Activated T-helper 1 cell treated with anti-CD3 and anti-CD28 coated beads, Interleukin-12 subunit alpha, Interleukin-12 subunit beta, Interleukin-2, Interleukin-4 antibody, amounts not matched to agents 30 ng/mL and 10 ng/mL and 1 ng/mL, durations not matched to agents 14 hours and 24 hours and 36 hours (primary cell): ENCODE measurements at places on chromosomes 5 and 9. TPM values are rescaled to one million over a fixed set of nuclear protein-coding genes. Genes with fewer than 3 reads are reported as not detected.
A peak's percentile ranks its signal among the peaks of the same experiment; 100 is the strongest.

CKMT2 gene
- not detected in 2 replicates for total RNA-seq

CDH10 gene
- total RNA-seq, result not detected in 2 replicates

PIP5K1B gene
- total RNA-seq, result 77.4 and 78.5 TPM in 2 replicates

AK8 gene
- not detected in 2 replicates for total RNA-seq

GRCh38 chr5:129438322-129438721, 21.8 kb upstream of the ADAMTS19 start:
- H3K4me1 ChIP-seq, result no peaks in the 10 kb centered on the region
- H3K27ac ChIP-seq, result no peak overlapping the region
- no peak overlapping the region for H3K4me3 ChIP-seq
- no peaks in the 10 kb centered on the region for H3K27me3 ChIP-seq
- H3K36me3 ChIP-seq, result no peaks in the 10 kb centered on the region

GRCh38 chr5:181265092-181265671, 4.2 kb upstream of the TRIM52 start:
- peaks cover 2% of the 10 kb centered on the region for H3K27me3 ChIP-seq
- peaks cover 5% of the 10 kb centered on the region for H3K4me1 ChIP-seq
- no peak overlapping the region for H3K4me3 ChIP-seq
- H3K36me3 ChIP-seq, result peaks cover 12% of the 10 kb centered on the region
- no peak overlapping the region for H3K27ac ChIP-seq
- DNase-seq, result no peak

SEC16A gene
- total RNA-seq, result 87.3 and 88.5 TPM in 2 replicates

C9orf50 gene
- total RNA-seq, result not detected in 2 replicates

PCDHGB5 gene
- 0.56 and 0.83 TPM in 2 replicates for total RNA-seq

DNA sequence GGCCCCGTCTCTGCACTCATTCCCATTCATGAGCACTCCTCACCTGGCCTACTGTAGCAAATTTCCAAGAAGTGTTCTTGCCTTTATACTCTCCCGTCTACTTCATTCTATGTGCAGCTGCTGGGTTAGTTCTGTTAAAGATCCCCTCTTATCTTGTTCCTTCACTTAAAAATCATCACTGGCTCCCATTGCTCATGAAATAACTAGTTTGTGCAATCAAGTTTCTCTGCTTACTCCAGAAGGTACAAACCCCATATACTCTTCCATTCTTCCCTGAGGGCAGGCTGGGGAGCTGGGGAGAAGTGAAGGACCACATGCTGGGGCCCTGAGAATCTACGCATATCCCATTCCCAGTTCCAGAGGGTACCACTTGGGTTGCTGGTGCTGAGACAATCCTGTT, 84.4 kb upstream of the KLF9 start:
- H3K27me3 ChIP-seq, result no peaks in the 10 kb centered on the region
- no peak overlapping the region for H3K4me3 ChIP-seq
- H3K27ac ChIP-seq, result peak overlapping the region; percentile 35
- no peak for DNase-seq

PCYOX1L gene
- total RNA-seq, result 21.9 and 23.4 TPM in 2 replicates

GRCh38 chr9:120625222-120625621, 45.3 kb upstream of the CDK5RAP2 start:
- no peak overlapping the region for H3K27ac ChIP-seq
- DNase-seq, result no peak
- H3K27me3 ChIP-seq, result no peaks in the 10 kb centered on the region
- no peak overlapping the region for H3K4me3 ChIP-seq
- H3K36me3 ChIP-seq, result peaks cover 4% of the 10 kb centered on the region

GRCh38 chr5:68709239-68709638, 384.6 kb upstream of the SLC30A5 start:
- no peak overlapping the region for H3K4me3 ChIP-seq
- H3K4me1 ChIP-seq, result peaks cover 16% of the 10 kb centered on the region
- DNase-seq, result no peak
- peaks cover 9% of the 10 kb centered on the region for H3K27me3 ChIP-seq

- H3K36me3 ChIP-seq, result no peaks in the 10 kb centered on the region
- H3K4me1 ChIP-seq, result no peaks in the 10 kb centered on the region
- H3K27me3 ChIP-seq, result peaks cover 15% of the 10 kb centered on the region
- no peak overlapping the region for H3K27ac ChIP-seq
- H3K4me3 ChIP-seq, result no peak overlapping the region
These were observed 18.0 kb upstream of the CAPSL start for GRCh38 chr5:35956429-35956828.

DNA sequence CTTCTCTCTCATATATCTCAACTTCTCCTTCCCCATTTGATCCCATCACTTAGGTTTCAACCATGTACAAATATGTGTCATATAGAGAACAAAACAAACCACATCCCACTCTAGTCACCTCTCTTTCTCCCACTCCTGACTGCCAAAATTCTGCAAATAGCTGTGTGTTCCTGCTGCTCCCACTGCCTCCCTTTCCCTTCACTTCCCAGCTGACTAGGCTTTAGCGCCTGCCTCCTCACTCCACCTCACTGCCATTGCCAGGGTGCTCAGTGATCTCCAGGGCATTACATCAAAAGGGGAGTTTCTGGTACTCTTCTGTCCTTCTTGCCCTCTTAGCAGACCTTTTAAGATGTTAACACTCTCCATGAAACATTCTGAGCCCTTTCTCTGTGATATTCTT, 675.4 kb upstream of the DMAC1 start:
- no peak for DNase-seq
- no peak overlapping the region for H3K27ac ChIP-seq

PLAC8L1 gene
- 0.37 and 0.99 TPM in 2 replicates for total RNA-seq

- H3K36me3 ChIP-seq, result peaks cover 61% of the 10 kb centered on the region
- H3K27me3 ChIP-seq, result no peaks in the 10 kb centered on the region
- DNase-seq, result no peak
- peak overlapping the region; percentile 41 for H3K27ac ChIP-seq
- H3K4me3 ChIP-seq, result no peak overlapping the region
- H3K4me1 ChIP-seq, result no peaks in the 10 kb centered on the region
These were observed 97.0 kb upstream of the NIPAL4 start for GRCh38 chr5:157362982-157363381.
